ENCODE measurements at places on chromosomes 3 and 15.

GRCh38 chr15:58077427-58077826 is 11.9 kb upstream of the ALDH1A2 start:
- DNase-seq: no peak

- no peak for DNase-seq
These were observed 515.6 kb downstream of the SHQ1 start for GRCh38 chr3:72332689-72333088.

- no peak for DNase-seq
These were observed 8.7 kb downstream of the DAZL start for GRCh38 chr3:16596352-16597032.

DNA sequence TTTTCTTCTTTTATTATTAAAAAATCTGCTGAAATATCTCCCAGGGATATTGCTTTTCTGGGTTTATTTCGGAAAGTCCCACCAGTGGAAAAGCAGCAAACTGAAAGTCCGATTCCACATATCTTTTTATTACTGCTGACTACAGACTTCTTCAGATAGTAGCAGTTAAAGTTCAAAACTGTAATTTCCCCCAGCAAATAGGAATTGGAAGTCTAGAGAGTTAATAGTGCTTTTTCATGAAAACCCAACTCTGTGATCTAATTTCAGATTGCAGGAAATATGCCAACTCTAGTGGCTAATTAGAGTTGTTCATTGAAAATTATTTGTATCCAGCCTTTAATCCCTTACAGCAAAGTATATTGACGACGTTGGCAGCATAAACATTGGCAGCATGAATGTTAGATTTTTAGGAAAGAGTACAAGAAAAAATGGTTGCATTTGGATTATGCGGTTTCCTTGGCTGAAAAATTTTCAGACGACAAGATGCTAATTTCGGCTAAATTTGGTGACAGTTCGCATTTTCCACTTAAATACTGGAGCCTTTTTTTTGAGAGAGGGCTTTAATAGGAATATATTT is 472.9 kb upstream of the CBLB start:
- no peak for DNase-seq

DNA sequence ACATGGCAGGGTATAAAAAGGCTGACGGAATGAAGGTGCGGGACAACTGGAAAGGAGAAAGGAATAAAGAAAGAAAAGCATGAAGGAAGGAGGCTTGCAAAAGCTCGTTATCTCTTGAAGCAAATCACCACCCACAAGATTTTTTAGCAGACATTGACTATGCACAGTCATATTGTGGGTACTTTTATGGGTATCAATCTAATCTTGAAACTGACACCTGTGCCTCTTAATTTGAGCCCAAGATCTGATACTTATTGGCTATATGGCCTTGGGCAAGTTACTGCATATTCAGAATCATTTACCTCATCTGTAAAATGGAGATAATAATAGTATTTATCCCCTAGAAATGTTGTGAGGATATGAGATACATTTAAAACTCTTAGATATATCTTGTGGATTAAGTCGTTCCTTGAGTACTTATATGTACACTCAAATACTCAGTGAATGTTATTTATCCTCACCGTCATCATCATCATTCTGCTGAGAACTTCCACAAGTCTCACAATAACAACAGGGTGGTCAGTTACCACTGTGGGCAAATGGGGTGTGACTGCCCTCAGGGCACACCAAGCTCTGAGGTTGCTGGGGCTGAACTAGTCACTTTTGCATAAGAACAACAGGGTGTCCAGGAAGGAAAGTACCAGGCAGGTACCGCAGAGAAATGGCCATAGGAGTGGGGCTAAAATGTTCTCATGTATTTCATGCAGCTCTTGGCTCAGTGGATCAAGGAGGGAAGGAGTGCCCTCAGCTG is 266.1 kb downstream of the SLC9A9 start:
- no peak for DNase-seq

DNA sequence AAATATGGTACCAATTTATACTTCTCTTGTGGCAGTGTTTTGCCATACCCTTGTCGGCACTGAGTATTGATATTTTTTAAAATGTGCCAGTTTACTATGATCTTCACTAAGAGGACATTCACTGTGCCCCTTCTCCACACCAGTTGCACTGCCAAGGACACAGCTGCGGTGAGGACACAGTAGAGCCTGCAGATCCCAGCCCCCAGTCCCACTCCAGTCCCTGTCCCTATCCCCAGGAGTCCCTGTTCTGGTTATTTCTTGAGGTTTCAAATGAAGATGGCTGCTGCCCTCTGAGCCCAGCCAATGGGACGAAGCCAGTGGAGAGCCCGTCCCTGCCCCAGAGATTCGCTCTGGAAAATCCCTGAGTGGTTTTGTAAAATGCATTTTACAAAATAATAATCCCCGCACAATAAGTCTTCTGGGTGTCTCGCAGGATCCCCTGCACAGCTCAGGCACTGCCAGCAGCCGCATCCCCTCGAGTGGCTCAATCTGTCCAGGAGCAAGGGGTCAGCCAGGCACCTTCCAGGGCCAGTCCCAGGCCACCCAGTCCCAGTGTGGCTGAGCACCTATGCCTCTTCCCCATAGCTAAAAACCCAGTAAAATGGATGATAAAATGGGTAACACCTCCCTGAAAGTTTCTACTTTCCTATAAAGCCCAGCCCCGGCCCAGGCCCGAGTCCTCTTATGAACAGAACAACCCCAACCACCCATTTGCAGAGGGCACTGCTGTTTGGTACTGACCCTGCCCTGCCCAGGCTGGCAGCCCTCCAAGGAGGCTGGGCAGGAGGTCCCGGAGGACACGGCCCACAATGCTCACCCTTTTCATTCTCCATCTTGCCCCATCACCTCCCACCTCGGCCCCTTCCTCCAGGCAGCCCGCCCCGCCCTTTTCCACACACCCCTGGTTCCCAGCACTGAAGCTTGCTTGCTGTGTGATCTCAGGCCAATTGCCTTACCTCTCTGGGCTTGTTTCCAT is 91.1 kb downstream of the VGLL4 start:
- DNase-seq: no peak

- DNase-seq: no peak
These were observed 37.1 kb downstream of the CPA3 start for GRCh38 chr3:148901987-148902791.

GRCh38 chr15:100767001-100767825 is 112.4 kb upstream of the ALDH1A3 start:
- no peak for DNase-seq
